LNCaP clone FGC (cell line): ENCODE measurements at places on chromosomes 12 and 14.
A peak's percentile ranks its signal among the peaks of the same experiment; 100 is the strongest.

DNA sequence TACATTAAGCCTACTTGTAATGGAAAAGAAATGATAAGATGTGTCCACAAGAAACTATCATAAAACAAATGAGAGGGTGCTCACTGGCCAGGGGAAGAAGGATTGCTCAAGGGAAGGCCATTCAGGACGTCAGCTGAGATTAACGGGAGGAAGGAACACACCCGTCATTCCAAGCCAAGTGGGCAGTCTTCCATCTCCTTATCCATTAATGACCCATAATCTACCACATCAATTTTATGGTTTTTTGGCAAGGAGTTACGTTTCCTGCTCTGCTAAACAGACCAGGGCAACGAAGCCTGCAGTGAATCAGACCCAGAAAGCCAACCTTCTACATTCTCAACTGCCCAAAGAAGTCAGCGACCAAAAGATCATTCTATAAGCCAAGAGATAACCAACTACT lies 25.1 kb downstream of the PRKAB1 start:
- peak; percentile 96 for DNase-seq

DNA sequence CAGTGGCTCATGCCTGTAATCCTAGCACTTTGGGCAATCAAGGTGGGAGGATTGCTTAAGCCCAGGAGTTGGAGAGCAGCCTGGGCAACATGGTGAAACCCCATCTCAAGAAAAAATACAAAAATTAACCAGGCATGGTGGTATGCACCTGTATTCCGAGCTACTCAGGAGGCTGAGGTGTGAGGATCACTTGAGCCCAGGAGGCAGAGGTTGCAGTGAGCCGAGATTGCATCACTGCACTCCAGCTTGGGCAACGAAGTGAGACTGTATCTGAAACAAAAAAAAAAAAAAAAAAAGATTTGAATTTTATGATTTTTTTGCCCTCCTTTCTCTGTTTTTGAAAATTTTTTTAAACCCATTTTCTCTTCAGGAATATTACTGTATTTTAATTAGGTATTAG lies 17.7 kb downstream of the C12orf75 start:
- no peak for DNase-seq

GRCh38 chr12:124884587-124885438 lies 21.1 kb upstream of the SCARB1 start:
- DNase-seq, result no peak

GRCh38 chr12:6866920-6867412 lies 365 bp upstream of the TPI1 start:
- no peak for DNase-seq

GRCh38 chr14:44701563-44702263 lies 194.6 kb upstream of the FSCB start:
- DNase-seq, result no peak

DNA sequence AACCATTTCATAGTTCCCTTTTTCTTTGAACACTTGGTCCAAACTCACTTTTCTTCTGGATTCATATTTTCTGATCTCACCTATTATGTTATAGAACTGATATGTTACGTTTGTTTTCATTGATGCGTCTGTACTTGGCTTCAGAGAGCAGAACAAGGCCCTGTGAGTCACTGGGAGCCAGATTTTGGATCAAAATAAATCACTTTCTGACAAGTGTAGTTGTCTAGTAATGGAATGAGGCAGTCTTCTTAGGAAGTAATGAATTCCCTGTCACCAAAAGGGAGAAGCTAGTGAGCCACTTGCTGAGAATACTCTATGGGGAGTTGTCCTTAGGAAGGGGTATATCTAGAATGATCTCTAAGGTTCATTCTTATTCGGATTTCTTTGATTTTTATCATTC lies 10.2 kb downstream of the BICD1 start:
- no peak for DNase-seq

DNA sequence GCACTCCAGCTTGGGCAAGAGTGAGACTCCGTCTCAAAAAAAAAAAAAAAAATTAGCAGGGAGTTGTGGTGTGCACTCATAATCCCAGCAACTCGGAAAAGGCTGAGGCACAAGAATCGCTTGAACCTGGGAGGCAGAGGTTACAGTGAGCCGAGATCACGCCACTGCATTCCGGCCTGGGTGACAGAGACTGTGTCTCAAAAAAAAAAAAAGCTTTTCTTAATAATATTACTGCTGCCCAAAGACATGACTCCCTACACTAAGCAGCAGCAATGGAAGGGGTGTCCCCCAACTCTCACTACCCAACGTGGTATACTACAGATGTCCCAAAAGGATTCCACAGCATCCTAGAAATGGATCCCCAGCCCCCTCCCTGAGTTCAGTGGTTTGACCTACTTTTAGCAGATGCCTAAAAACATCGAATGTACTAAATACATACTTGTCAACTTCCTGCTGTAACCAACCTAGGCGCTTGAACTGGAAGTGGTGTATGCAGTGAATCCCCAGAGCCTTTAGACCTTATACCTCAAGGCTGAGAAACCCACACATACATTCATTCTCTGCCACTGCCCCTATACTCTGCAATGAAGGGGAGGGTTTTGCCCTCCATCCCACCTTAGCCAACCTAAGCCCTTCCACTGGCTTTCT lies 8.5 kb upstream of the FKBP11 start:
- no peak for DNase-seq

DNA sequence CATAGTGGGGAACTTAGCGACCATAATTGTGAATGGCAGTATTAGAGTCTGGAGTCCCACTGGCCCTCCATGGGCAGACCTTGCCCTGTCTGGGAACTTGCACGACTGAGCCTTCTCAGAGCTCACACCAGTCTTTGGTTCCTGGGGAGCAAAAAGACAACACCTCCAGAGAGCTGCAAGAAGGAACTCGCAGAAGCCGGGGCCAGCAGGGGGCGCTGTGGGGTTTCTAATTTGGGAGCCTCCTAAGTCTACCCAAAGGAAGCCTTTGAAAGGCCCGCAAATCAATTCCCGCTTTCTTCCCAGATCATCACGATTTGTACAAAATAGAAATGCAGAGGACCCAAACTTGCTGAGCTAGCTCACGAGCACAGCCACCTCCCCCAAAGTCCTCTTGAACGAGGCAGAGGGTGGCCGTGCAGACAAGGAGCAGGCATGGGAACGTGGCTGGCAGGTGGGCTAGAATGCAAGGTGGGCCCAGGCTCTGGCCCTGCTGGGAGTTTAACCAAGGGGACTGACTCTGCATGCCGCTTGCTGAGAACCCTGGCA lies 46.3 kb upstream of the FBXO21 start:
- DNase-seq, result peak; percentile 18

DNA sequence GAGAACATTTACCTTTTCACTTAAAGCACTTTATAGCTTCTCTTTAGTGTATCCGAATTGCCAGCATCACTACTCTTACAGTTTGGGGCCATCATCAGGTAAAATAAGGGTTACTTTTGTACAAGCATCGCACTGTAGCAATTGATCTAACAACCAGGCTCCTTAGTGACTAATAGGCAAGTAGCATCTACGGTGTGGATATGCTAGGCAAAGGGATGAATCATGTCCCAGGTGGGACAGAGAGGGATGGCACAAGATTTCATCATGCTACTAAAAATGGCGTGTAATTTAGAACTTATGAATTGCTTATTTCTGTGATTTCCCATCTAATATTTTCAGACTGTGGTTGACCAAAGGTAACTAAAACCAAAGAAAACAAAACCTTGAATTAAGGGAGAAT lies 582.3 kb downstream of the KCNH5 start:
- DNase-seq, result no peak

GRCh38 chr14:79614448-79614847 lies 596.9 kb downstream of the DIO2 start:
- DNase-seq, result no peak

DNA sequence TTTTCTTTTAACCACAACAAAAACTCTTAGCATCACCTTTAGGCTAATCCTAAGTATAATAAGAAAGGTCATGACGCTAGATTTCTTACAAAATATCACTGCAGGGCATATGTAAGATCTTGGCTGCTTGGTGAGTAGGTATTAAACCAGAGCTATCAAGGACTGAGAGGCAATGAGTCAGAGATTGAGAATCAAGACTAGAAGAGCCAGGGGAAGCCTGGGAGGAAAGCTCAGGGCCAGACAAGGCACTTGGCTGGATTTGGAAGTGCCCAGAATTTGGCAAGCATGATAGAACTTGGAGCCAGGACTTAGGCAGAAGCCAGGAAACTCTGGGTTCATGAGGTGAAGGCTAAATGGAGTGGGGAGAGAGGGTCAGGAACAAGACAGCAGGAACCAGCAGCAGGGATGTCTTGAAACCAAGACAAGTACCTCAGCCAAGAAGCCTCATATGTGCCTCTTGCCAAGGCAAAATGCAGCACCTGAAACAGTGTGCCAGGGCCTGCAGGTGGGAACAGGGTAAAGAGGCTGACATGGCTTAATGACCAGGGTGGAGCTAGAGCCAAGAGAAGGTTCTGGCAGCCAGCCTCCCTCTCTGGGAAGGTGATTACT lies 49.9 kb downstream of the PTHLH start:
- DNase-seq, result peak; percentile 21

DNA sequence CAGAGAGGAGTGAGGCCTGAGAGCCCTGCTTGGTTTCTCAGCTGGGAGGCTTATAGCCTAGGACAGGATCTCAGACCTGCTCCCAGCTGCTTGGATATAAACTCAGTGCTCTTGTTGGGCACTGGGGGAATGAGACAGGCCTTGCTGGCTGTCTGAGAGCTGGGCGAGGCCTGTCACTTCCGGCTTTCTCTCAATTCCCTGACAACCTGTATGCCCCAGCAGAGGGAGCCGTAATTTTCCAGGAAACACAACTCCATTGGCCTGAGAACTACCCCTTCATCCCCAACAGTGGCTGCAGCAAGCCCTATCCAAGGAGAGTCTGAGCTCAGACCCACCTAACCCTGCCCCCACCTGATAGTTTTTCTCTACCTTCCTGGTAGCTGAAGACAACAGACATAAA lies 258.3 kb upstream of the STXBP6 start:
- no peak for DNase-seq

GRCh38 chr14:81454572-81455218 lies 54.6 kb upstream of the STON2 start:
- DNase-seq, result no peak

DNA sequence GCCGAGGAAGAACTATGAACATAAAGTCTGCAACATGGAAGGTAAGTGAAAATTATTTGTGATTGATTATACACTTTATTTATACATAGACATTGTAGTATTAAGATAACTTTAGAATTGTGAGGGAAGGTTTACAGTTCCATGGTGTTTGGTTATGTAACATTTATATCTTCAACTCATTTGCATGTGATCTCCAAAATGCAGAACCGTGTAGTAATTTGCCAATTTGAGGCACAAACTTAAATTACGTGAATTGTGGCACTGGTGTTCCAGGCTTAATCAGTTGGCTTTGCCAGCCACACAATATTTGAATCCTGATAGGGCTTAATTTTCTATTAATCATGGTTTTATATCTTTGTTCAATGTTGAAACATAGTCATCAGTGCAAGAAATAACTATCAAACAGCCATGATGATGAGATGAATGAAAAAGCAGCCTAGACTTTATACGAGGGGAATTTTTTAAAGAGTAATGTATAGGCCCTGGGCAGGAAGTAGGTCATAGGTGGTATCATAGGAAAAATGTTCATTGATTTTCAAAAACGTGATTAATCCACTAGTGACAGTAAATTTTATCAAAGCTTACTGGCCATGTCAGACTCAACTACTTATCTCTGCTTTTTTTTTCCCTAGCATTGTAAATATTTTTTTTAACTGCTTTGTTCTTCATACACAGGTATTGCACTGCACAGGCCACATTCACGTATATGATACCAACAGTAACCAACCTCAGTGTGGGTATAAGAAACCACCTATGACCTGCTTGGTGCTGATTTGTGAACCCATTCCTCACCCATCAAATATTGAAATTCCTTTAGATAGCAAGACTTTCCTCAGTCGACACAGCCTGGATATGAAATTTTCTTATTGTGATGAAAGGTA lies 31.7 kb downstream of the HIF1A start:
- DNase-seq, result no peak

DNA sequence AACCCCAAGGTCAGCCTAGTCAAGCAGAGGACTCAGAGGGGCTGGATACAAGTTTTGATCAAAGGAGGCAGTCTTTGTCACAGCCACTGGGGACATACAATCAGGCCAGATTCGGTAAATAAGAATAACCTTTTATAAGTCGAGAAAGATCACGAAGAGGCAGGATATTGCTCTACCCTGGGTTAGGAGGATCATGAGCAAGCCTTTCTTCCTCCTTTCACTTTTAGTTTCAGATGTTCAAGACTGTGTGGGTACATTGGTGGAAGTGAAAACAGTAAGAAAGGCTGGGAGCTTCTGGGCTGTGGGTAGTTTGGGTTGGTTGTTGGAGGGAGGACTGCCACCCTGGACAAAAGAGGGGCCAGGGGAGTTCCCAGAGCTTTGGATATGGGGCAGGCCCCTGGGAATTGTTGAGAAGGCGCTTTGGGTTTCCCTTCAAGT lies 127.7 kb downstream of the SNAPC1 start:
- DNase-seq, result no peak

- peak; percentile 92 for DNase-seq
These were observed 1.5 kb downstream of the CIPC start for GRCh38 chr14:77099425-77100167.

DNA sequence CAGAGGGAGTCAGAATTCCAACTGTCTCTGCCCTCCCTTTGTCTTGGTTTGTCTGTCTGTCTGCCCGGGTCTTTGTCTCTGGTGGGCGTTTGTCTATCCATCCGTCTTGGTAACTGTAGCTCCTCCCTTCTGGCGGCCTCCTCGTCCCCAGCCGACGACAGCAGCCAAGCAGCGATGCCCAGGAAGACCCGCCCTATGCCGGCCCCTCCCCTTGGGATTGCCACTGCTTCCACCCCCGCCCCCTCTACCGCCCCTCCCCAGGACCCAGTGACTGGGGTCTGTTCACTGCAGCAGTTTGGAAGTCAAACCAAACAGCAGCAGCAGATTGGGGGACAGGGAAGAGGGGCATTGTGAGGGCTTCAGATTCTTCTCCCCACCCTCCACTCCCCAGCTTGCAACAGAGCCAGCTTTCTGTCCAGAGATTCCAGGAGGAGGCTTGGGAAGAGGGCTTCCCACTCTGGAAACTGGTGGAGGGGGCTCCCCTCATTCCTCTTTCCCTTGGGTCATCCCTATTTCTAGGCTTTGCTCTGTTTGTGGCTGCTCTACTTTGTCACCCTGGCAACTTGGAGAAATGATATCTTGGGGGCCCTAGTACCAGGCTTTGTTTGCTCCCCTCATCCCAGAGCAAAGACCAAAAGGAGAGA lies 2.4 kb upstream of the RARG start:
- no peak for DNase-seq
